NCI-H748 treated with DMSO at 0.1 percent for 48 hours (cell line): ENCODE measurements at places on chromosomes 7 and 10.

- no peak for DNase-seq
These were observed 483 bp downstream of the GDF10 start for GRCh38 chr10:47300429-47300931.

DNA sequence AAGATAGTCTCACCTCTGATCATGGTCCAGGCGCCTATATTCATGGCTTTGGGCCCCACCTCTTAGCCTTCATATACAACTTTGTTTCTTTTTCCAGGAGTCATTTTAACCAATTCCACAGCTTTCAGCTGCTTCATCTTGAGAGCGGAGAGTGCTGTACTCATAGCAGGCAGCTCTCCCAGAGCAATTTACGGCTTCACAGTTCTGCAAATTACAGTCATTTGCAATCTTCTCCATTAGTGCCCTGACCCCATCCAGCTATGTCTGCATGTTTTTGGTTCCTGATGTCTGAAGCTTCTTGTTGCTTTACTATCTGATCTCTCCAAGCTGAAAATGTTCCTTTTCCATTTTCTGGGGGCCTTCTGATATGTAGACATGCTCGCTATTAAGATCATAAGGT is 18.0 kb upstream of the MEST start:
- peak; percentile 29 for DNase-seq

- DNase-seq, result no peak
These were observed 101.3 kb downstream of the HIF1AN start for GRCh38 chr10:100636848-100637553.

DNA sequence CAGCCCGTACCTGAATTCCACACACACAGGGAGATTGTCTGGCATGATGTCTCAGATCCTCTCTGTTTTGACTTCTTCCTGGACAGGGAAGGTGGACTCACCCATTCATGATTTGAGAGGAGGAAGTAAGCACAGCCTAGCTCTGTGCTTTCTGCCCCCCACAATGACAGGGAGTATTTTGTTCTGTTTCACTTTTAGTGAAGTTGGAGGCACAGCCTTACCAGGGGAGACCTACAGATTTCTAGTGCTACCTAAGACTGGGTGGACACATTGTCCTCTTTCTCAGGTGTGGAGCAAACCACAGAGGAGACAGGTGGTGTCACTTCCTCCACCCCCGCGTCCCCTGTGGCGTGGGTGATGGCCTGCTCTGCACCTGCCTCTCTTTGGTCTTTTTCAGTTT is 408.6 kb upstream of the PFKP start:
- DNase-seq, result no peak
